ENCODE measurements at places on chromosomes 3 and 15.

GRCh38 chr3:182921665-182922355 lies 58.5 kb downstream of the DCUN1D1 start:
- DNase-seq: no peak

- no peak for DNase-seq
These were observed 78.0 kb downstream of the TBC1D2B start for GRCh38 chr15:77999486-77999885.

DNA sequence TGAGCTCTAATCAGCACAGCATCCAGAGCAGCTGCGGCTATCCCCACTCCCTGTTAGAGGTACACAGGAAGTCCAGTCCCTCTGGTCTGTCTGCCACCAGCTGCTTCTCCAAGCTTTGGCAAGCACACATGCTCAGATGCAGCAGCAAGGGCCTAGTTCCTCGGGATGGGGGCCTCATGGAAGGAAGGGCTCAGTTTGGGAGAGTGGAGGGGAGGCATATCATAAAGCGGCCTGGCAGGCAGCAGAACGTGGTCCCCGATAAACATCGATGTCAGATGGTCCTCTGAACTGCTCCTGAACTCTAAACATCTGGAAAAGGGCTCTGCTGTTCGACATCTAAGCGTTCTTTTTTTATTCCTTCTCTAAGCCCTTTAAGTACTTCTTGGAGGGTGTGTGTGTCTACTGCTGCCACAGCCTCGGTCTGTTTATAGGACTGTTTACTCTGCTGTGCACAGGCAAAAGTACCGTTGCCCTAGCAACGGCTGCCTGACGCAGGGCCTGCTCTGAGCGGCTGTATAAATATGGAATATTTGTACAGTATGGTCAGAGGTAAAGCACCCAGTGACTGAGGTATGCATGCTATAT lies 74.6 kb downstream of the PRICKLE2 start:
- peak; percentile 72 for DNase-seq

GRCh38 chr3:8970971-8971589 lies 7.8 kb upstream of the RAD18 start:
- peak; percentile 6 for DNase-seq

GRCh38 chr3:183360971-183361624 lies 67.3 kb downstream of the MCF2L2 start:
- DNase-seq: no peak

DNA sequence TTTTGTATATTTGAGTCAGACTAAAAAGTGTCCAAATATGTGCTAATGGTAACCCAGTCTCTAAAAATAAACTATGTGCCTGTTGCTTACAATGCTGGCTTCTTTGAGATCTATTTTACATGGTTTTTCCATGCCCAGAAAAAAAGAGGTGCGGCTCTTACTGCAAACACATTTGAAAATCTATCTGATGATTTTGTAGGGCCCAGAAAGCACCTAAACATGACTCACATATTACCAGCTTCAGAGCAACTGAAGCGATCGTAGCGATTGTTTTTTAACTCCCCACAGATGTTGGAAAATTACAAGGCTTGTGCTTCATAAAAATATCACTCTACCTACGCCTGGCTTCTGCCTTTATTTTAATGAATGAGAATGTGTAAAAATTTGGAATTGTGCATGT lies 53.5 kb downstream of the SUCNR1 start:
- no peak for DNase-seq

DNA sequence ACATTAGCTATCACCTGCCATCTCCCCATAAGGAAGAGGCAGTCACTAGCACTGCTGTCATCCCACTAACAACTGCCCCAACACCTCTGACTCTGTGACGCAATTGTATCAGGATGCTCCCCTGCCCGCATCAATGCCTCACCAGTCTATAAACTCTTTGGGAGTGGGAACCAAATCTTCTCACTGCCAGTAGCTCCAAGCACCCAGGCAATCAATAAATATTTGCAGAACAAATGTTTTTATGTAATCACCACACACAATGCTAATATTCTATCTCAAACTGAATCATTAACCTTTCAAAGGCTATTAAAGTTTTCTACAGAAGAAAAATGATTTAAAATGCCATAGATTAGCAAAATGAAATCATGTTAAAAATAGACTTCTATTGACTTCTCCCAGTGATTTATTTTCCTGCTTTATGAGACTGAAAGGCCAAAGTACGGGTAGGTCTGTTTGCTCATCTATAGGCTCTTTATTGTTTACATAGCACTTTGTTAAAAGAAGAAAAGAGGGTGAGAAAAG lies 131.3 kb downstream of the PLD1 start:
- DNase-seq: peak; percentile 19

DNA sequence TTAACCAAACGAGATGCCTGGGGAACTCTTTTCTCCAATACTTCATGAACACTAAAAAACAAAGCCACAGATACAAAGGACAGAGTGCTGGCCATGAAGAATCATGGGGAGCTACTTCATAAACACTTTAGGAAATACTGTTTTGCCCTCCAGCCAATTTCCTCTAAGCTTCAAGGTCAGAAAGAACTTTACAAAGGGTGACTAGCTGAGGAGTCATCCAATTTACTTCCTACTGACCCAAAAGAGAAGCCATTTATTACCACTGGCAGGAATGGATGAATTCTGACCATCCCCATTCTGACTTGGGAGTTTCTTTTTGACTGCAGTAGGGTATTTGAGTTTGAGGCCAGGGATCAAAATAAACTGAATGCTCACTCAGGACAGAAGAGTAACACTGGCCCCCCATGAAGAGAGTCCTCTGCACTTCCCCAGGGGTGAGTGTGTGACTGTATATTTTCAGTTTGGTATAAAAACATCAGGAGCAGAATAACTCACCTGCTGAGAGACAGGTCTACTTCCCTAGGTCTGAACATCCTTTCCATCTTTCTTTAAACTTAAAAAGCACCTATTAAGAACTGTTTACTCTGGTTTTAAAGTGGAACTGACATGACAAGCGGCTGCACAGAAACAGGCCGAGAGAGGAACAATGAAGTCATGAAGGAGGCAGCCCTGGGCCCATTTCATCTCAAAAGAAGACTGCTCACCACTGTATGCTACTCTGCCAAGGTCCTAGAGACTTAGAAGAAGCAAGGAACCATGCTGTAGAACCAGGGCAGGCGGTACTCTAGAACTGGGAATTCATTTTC lies 203.6 kb downstream of the TNIK start:
- no peak for DNase-seq

DNA sequence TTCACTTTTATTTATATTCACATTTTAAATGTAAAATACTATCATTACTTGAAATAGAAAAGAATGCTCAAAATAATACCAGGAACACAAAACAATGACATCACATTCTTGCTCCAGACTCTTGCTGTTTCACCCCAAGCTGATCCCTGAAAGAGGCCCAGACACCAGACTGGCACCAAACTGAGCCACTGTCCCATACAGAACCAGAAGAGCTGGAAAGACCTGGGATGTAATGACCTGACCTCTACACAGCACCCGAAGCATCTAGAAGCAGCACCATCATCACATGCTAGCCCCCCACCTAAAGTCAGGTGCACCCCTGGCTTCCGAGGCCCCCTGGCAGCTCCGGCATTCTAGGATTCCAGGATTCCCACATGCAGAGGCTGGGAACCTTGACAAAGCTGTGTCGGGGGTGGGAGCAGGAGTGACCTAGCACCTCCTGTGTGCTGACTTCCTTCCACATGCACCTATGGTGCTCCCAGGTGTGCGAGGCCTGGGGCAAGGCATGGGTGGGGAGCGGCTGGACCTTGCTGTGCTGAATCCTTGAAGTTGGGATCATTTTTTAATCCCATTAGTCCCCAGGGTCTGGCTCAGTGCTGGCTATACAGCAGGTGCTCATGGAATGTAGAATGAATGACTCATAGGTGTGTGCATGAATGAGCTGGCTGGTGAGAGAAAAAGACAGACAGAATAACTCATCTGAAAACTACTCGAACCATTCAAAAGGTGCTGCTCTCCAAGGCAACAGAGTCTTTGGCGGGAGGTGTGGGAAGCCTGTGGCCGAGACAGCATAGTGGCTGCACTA lies 144.7 kb upstream of the IQSEC1 start:
- DNase-seq: no peak
